ENCODE measurements at places on chromosomes 3 and 15. TPM values are rescaled to one million over a fixed set of nuclear protein-coding genes. Genes with fewer than 3 reads are reported as not detected.

The CCR8 gene
- not detected for total RNA-seq

The CAPN3 gene
- total RNA-seq = 9.7 TPM

The A4GNT gene
- not detected for total RNA-seq

The OCA2 gene
- total RNA-seq = 0.37 TPM

- DNase-seq = no peak
Measured at GRCh38 chr15:68195336-68196112, 9.6 kb downstream of the CALML4 start.

GRCh38 chr15:30917013-30917412, 13.3 kb downstream of the FAN1 start:
- no peak for DNase-seq

DNA sequence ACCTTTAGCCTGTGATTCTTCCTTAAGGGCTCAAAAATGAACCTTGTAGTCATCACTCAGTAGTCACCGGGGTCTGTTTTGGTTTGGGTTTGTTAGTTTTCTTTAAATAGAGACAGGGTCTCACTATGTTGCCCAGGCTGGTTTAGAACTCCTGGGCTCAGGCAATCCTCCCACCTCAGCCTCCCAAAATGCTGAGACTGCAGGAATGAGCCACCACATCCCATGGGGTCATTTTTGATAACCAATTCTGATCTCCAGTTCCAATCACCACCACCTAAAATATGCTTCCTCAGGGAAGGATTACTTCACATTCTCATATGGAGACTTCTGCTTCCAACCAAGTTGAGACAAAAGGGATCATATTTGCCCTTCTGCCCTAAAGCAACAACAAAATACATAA, 22.1 kb downstream of the ATP13A3 start:
- DNase-seq = no peak
